ENCODE measurements at places on chromosomes 7 and 10.

DNA sequence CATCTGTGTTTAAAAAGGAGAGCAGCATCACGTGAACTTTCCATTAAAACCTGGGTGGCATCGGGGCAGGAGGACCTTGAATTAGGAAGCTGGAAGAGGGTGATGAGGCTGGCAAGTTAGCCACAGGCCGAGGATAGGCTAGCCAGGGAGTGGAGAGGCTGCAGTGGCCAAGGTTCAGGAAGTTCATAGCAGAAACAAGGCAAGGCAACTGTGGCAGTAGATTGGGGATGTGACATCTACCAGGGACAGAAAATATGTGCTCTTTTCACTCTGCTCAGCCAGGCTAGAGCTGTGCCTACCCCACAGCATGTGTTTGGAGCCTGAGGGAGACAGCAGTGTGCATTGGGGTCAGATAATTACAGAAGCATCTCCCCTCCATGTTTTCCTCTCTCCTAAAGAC is 2.2 kb upstream of the INPP5F start:
- DNase-seq = no peak

DNA sequence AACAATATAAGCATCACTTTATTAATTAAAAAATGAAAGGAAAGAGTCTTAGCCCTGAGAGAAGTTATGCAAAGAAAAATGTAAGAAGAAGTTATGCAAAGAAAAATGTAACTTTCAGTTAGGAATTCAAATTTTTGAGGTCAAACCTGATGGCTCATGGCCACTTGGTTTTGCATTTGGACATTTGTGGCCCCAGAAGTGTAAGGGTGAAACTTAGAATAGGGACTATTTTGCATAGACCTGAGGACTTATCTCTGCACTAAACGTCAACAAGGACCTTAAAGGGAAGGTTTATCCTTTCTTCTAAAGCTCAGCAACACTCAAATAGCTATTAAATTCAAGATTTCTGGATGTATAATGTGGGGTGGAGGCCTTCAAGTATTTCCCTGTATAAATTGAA is 724.5 kb upstream of the POT1 start:
- DNase-seq = no peak

DNA sequence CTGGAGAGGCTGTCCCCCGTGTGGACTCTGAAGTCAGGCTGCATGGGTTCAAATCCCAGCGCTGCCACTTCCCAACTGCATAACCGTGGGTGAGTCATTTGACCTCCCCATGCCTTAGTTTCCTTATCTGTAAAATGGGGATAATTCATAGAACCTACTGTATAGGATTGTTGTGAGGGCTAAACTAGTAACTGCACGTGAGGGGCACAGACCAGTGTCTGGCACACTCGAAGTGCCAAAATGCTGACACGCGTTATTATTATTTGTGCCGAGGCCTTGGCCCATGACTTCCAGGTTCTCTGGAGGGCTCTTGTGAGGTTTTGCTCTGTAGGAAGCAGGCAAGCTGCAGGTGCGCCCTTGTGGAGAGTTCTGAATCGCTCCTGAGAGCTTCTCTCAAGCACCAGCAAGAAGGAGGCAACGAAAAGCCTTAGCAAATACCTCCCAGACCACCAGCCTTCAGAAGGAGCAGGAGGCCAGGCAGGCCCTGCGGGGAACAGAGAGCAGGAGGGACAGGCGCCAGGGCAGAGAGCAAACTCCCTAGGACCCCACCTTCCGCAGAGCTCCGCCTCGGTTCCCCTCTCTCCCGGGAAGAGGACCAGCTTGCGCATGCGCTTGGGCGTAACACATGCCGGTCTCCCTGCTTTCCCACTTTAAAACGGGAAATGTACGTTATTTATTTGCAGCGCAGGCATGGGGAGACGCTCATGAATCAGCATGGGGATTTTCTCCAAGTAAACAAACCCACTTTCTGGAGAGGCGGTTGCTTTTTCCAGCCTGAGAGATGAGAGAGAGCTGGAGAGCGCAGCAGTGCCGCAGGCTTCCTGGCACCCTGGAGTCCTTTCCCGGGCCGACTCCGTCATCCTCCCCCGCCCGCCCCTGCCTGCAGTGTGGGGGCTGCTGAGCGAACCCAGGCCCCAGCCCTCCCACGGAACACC is 39.6 kb downstream of the SORCS3 start:
- DNase-seq = no peak

DNA sequence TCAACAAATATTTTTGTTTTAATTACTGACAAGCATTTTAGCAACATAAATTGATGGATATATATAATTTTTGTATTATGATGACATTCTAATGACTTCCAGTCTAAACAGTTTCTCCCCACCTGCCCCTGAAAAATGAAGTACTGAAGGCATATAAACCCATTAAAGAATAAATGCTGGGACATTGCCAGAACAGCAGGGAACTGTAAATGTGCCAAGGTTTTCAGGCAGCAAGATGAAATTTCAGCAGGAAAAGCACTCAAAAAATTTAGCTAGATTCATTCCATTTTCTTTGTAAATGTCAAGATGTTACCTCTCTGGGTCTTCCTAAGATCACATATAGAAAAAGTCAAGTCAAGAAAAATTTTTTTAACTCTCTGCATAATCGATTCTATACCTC is 11.0 kb upstream of the TLL2 start:
- DNase-seq = no peak

GRCh38 chr7:68888971-68889385 is 709.3 kb upstream of the AUTS2 start:
- DNase-seq = no peak

GRCh38 chr7:22781230-22781711 is 41.4 kb downstream of the TOMM7 start:
- DNase-seq = no peak

DNA sequence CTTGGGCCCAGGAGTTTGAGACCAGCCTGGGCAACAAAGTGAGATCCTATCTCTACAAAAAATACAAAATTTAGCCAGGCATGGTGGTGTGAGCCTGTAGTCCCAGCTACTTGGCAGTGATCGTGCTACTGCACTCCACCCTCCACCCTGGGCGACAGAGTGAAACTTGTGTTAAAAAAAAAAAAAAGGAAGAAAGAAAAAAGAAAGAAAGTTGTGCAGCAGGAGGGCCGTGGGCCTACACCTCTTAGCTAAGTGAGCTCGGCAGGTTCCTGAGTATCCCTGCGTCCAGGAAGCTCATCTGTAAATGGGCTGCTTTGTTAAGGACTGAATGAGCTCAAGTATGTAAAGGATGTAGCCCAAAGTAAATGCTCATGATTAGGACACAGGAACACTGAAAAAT is 155.0 kb downstream of the RNF216 start:
- no peak for DNase-seq

DNA sequence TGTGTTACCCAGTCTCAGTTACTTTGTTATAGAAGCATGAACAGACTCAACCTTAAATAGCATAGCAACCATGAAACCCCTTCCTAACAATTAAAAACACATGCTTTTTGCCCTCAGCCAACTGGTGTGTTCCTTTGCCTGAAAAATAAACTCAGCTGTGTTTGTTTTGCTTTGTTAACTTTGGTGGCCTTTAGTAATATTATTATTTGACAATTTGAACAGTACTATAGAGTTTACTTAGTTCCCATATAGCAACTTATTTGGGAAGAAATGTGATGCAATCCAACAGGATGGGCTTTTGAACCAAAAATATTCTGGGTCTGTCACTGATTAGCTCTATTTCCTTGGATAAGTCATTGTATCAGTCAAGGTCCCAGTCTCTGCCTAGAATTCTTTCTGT is 22.5 kb upstream of the MKLN1 start:
- DNase-seq = no peak

GRCh38 chr10:58269782-58270290 is 874 bp downstream of the CISD1 start:
- no peak for DNase-seq

DNA sequence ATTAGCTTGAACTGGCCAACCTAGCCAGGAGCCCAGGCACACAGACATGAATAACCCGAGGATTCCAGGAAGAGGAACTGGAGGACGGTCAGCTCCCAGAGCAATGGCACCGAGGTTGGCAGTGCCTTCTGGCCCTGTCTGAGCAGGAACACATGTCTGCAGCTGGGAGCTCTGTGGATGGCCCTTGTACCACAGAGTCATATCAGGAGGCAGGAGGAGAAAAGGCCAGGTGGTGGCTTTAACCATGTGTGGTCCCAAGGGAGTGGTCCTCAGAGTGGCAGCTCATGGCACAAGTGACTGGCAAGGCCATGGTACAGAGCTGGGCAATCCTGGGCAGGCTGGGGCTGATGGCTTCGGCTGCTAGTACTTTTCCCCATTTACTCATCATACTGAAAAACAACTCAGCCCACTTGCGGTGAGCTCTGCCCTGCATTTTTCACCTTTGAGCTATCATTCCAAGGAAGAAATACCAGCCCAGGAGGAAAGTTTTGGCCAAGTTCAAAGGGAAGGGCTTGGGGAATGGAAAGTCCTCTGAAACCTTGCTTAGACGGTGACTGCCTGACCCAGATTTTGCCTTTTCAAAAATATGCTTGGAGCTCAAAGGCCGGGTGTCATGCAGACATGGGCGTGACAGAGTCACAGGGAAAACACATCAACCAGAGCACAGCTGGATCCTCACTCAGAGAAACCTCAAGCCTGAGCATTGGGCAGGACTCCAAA is 25.7 kb upstream of the LOXL4 start:
- DNase-seq = no peak

DNA sequence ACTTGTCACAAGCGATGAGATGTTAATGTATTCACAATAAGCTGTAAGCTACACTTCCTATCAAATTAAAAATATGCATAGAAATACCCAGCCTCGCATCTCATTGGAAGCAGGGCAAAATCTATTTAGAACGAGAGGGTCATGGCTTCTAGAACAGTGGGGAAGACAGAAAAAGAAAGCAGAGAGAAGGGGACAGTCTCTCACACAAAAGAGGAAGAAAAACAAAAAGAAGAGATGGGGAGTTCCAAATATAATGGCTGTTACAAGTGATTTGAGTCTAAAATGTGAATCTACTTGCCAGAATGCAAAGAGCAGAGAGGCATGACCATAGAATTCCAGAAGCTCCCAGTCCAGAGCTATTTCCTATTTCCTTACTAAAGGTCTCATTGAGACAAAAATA is 13.8 kb downstream of the LRRN3 start:
- no peak for DNase-seq

DNA sequence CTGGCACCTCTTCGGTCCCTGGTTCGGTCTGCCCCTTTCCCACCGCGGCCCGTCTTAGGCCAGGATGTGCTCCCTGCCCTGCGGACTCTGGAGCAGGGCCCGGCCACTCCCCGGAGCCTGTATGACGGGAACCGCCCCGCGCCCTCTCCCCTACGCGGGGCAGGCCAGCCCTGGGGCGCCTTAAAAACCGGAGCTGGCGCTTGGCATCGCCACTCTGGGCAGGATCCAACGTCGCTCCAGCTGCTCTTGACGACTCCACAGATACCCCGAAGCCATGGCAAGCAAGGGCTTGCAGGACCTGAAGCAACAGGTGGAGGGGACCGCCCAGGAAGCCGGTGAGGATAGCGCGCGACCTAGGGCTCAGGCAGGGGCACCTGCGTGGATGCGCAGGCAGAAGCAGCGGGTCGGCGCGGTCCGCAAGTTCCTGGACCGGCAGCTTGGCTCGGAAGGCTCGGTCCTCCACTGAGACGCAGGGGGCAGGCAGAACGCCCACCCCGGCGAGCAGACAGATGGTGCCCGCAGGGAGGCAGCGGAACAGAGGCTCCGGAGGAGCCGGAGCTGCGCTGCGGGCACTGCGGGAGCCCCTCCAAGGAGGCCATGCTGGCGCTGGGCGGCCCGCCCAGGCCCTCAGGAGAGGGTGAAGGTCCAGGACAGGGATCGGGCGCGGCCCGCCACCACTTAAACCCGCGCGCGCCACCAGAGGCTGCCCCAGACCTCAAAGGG is at the start of gene ADIRF:
Gene ADIRF (plus strand): TSS at position 212 of the 723 bp plus-strand sequence. CDS start 63 bp downstream, at position 275.
- no peak for DNase-seq

- no peak for DNase-seq
Measured at GRCh38 chr10:683448-684071, 5.9 kb downstream of the DIP2C start.

GRCh38 chr10:88883448-88883809 is 3.4 kb downstream of the STAMBPL1 start:
- no peak for DNase-seq

GRCh38 chr7:38448054-38448453 is 174.6 kb upstream of the TARP start:
- no peak for DNase-seq

GRCh38 chr10:504121-504611 is 185.3 kb downstream of the DIP2C start:
- no peak for DNase-seq

DNA sequence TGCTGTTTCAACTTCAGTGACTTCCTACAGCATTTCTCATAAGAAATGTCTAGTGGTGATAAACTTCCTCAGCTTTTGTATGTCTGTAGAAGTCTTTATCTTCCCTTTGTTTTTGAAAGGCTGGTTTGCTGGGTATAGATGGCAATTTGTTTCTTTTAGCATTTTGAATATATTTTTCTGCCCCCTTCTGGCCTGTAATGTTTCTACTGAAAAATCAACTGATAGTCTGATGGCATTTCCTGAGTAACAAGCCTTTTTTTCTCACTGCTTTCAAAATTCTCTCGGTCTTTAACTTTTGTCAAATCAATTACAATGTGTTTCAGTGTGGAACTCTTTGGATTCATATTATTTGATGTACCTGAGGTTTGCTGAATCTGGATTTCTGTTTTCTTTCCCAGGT is 487.1 kb downstream of the ATRNL1 start:
- no peak for DNase-seq

DNA sequence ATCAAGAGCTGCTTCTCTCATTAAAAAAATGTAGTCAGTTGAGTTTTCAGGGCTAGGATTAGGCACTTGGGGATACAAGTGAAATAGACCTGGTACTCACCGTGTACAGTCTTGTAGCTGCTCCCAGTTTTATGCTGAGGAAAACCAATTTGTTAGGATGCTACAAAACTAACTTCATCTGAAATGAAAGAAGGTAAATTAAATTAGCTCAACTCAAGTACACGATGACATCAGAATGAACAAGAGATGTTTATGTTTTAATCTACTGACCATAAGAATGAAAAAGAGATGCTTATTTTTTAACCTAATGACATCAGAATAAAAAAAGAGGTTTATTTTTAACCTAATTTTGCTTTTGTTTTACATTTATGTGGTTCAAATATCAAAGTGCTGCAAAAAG is 73.7 kb downstream of the AP3M1 start:
- DNase-seq = no peak

- peak; percentile 68 for DNase-seq
Measured at GRCh38 chr10:132904181-132904813, 38.1 kb downstream of the CFAP46 start.

DNA sequence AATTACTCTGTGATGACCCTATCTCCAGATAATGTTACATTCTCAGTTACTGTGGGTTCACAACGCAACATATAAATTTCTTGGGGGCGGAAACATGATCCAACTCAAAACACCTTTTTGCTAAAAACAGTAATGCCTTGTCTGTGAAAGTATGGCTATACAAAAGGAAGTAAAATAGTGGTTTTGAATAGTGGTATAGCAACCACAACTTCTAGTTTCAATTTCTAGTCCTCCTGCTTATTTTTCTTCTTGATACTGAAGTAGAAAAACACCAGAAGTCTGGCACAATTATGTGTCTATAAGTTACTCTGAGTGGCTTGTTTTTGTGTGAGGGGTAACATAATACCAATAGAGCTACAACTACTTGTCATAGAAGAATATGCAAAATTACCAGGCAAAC is 21.5 kb upstream of the ZNF800 start:
- DNase-seq = no peak

- DNase-seq = no peak
Measured at GRCh38 chr7:121352323-121352722, 23.5 kb downstream of the WNT16 start.
